ENCODE measurements at places on chromosomes 6 and 20. TPM values are rescaled to one million over a fixed set of nuclear protein-coding genes. Genes with fewer than 3 reads are reported as not detected.

The PHACTR3 gene
- 0.26 TPM for total RNA-seq

The C20orf144 gene
- 0.08 TPM for total RNA-seq

The PHF10 gene
- 26.9 TPM for total RNA-seq

The ELOVL4 gene
- 9.0 TPM for total RNA-seq

The RIMS1 gene
- total RNA-seq, result 0.91 TPM

The SPTLC3 gene
- 2.1 TPM for total RNA-seq

The ERVFRD-1 gene
- not detected for total RNA-seq

The GNMT gene
- total RNA-seq, result not detected

The RIN2 gene
- 25.9 TPM for total RNA-seq

The HSPA1A gene
- total RNA-seq, result 130 TPM

The ARMC2 gene
- 1.9 TPM for total RNA-seq

The TBC1D32 gene
- 5.3 TPM for total RNA-seq

The SLC17A2 gene
- not detected for total RNA-seq

The VWA7 gene
- total RNA-seq, result not detected

The UNC93A gene
- total RNA-seq, result not detected

The GJA10 gene
- total RNA-seq, result not detected

The TINAG gene
- total RNA-seq, result not detected

The GFRA4 gene
- total RNA-seq, result not detected

The SDC4 gene
- 176 TPM for total RNA-seq

The MCUR1 gene
- 11.4 TPM for total RNA-seq

The ID4 gene
- 11.9 TPM for total RNA-seq
